ENCODE measurements at places on chromosomes 1 and 21. TPM values are rescaled to one million over a fixed set of nuclear protein-coding genes. Genes with fewer than 3 reads are reported as not detected.

The TCEA3 gene
- polyA plus RNA-seq = 222 TPM

The AVPR1B gene
- polyA plus RNA-seq = 0.23 TPM

The ALX3 gene
- polyA plus RNA-seq = not detected

The PADI3 gene
- polyA plus RNA-seq = 0.51 TPM

The LRRC8B gene
- polyA plus RNA-seq = 1.8 TPM

The HAPLN2 gene
- not detected for polyA plus RNA-seq

The ARTN gene
- polyA plus RNA-seq = 4.9 TPM

The GNAT2 gene
- polyA plus RNA-seq = 0.10 TPM

The AMY1B gene
- not detected for polyA plus RNA-seq

The IL22RA1 gene
- 7.2 TPM for polyA plus RNA-seq

The OXCT2 gene
- not detected for polyA plus RNA-seq

The C8A gene
- not detected for polyA plus RNA-seq

The SERINC2 gene
- polyA plus RNA-seq = 254 TPM

The ZNF648 gene
- polyA plus RNA-seq = not detected

The AHDC1 gene
- polyA plus RNA-seq = 1.8 TPM

The MANEAL gene
- polyA plus RNA-seq = 1.2 TPM

The SLC25A24 gene
- 36.6 TPM for polyA plus RNA-seq

The DHRS3 gene
- polyA plus RNA-seq = 34.8 TPM

The WLS gene
- 12.6 TPM for polyA plus RNA-seq

The TRIM45 gene
- polyA plus RNA-seq = 0.46 TPM

The NKAIN1 gene
- polyA plus RNA-seq = 0.36 TPM

All from sigmoid colon (tissue), 7 donors.